Natural killer cell treated with Interleukin-12 subunit alpha and Interleukin-12 subunit beta and Interleukin-15 and Interleukin-18, amount 100 ng/mL, for 72 hours (primary cell): ENCODE measurements at places on chromosomes 11 and 22.
A peak's percentile ranks its signal among the peaks of the same experiment; 100 is the strongest.

DNA sequence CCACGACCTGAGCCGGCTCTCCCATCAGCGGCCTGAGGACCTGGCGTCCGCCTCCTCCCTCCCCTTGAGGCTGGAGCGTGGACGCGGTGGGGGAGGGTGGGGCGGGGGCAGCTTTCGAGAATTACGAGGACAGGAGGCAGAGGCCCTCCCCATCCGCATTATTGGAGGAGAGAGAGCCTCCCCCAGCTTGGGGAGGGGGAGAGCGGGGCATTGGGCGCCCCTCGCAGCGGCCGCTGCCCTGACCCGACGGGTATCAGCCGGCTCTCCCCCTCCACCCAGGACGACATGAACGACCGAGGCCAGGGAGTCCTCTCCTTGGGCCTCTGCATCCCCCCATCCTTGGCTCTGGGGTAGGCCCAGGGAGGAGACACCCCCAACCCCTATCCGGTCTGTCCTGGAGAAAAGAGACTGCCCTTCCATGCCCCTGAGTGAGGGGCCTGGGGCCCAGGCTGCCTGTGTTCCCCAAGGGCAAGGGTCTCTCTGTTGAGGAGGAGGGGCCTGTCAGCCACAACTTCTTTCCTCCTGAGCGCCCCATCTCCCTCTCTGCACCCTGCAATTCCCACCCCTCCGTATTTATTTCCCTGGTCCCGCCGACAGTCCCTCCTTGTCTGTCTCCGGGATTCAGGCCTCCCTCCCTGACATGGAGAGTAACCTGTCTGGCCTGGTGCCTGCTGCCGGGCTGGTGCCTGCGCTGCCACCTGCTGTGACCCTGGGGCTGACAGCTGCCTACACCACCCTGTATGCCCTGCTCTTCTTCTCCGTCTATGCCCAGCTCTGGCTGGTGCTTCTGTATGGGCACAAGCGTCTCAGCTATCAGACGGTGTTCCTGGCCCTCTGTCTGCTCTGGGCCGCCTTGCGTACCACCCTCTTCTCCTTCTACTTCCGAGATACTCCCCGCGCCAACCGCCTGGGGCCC lies 495 bp downstream of the GPR137 start:
- H3K27me3 ChIP-seq: peaks cover 8% of the 10 kb centered on the region
- DNase-seq: no peak
- peak overlapping the region; percentile 82 for H3K27ac ChIP-seq
- peaks cover 24% of the 10 kb centered on the region for H3K4me1 ChIP-seq
- no peaks in the 10 kb centered on the region for H3K36me3 ChIP-seq

DNA sequence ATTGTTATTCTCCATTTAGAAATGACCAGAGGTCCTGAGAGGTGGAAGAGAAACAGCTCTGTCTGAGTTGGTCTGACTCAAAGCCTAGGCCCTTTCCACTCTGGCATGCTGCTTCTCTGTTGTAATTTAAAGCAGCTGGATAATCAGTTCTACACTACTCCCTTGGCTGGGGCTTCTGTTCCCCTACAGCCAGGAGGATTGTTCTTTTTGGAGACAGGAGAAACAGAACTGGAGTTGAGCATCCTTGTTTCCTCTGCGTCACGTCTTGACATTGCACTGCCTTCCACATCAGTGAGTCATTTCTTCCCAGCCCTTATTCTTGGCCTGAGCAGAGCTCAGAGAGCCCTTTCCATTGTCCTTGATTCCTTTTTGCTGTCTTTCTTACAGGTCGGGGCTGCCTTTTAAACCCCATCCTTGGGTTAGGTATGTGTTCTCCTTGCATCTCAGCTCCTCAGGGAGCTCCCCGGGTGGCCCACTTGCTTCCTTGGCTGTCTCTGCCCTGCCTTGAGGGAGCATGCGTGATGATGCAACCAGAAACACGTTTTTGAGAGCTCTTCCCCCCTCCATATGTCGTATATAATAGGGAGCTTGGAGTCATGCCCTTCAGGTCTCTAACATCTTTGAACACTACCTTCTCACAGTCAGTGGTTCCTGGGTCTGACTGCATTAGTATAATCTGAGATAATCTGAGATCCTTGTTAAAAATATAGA lies 35.7 kb downstream of the CYB5R2 start:
- no peaks in the 10 kb centered on the region for H3K4me1 ChIP-seq
- peaks cover 9% of the 10 kb centered on the region for H3K36me3 ChIP-seq
- no peak overlapping the region for H3K27ac ChIP-seq
- H3K27me3 ChIP-seq: no peaks in the 10 kb centered on the region
- no peak overlapping the region for H3K4me3 ChIP-seq

DNA sequence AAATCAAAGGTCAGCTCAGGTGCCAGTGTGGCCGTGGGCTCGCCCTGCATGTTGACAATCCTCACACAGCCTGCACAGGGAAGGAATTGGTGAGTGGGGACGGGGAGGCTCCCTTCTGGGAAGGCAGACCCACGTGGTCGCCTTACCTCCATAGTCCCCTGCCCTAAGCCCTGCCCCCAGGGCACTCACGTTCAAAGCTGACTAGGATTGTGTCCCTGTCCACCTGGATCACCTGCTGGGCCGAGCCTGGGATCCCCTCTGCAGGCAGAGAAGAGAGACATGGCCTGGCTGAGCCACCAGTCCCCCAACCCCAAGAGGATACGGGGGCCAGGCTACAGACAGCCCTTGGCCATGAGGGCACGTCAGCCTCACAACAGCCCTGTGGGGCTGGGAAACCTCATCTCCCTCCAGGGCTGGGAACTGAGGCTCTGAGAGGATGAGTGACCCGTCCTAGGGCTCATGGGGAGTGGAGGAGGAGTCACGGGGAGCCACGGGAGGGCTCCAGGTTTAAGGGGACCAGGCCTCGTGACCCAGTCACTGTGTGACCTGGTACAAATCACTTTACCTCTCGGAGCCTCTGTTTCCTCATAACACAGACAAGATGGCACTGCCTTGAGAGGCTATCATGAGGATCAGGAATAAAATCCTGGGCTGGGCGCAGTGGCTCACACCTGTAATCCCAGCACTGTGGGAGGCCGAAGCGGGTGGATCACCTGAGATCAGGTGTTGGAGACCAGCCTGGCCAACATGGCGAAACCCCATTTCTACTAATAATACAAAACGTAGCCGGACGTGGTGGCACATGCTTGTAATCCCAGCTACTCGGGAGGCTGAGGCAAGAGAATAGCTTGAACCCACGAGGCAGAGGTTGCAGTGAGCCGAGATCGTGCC lies 12.1 kb upstream of the SF1 start:
- no peaks in the 10 kb centered on the region for H3K36me3 ChIP-seq
- peak; percentile 52 for DNase-seq
- H3K4me3 ChIP-seq: no peak overlapping the region
- no peaks in the 10 kb centered on the region for H3K4me1 ChIP-seq
- H3K27ac ChIP-seq: no peak overlapping the region

- no peak overlapping the region for H3K27ac ChIP-seq
- DNase-seq: no peak
Measured at GRCh38 chr11:76337469-76337868, 43.5 kb downstream of the THAP12 start.

DNA sequence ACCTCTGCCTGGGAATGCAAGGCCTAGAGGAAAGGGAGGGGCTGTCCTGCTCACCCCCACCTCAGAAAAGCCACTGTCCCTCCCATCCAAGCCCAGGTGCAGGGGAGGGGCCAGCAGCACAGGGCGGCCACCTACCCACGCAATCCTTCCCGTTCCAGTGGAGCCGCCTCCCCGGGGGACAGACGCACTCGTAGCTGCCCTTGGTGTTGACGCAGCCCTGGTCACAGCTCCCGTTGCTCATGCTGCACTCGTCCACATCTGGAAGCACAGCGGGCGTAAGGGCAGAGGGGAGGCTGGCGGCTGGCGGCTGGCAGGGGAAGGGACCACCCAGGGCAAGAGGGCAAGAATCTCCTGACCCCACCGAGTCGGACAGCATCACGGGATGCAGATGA lies 40.3 kb upstream of the TTLL12 start:
- peaks cover 10% of the 10 kb centered on the region for H3K27me3 ChIP-seq
- DNase-seq: no peak
- H3K4me1 ChIP-seq: no peaks in the 10 kb centered on the region
- no peak overlapping the region for H3K4me3 ChIP-seq
- no peak overlapping the region for H3K27ac ChIP-seq

GRCh38 chr11:10561043-10561818 lies 7.2 kb downstream of the LYVE1 start:
- H3K27me3 ChIP-seq: peaks cover 7% of the 10 kb centered on the region
- no peak for DNase-seq
- no peaks in the 10 kb centered on the region for H3K36me3 ChIP-seq
- no peak overlapping the region for H3K4me3 ChIP-seq
- no peak overlapping the region for H3K27ac ChIP-seq

DNA sequence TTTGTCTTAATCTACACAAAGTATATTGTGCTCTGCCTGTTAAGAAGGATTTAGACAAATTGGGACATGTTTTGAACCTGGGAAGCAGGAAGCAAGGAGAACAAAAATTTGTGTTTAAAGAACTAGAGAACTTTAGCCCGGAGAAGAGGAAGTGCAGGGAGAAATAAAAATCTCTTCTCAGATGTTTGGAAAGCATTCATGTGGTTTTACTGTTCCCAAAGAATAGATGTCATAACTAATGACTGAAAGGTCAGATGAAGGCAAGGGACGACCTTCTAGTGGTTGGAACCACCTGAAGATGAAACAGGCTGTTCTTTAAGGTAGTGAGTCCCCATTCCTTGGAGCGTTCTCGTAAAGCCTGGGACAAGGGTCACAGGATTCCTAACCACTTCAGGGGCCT lies 38.3 kb downstream of the IRAG1 start:
- H3K27me3 ChIP-seq: no peaks in the 10 kb centered on the region
- no peak for DNase-seq
- no peak overlapping the region for H3K4me3 ChIP-seq
- H3K4me1 ChIP-seq: peaks cover 14% of the 10 kb centered on the region
- H3K36me3 ChIP-seq: no peaks in the 10 kb centered on the region
- H3K27ac ChIP-seq: no peak overlapping the region

DNA sequence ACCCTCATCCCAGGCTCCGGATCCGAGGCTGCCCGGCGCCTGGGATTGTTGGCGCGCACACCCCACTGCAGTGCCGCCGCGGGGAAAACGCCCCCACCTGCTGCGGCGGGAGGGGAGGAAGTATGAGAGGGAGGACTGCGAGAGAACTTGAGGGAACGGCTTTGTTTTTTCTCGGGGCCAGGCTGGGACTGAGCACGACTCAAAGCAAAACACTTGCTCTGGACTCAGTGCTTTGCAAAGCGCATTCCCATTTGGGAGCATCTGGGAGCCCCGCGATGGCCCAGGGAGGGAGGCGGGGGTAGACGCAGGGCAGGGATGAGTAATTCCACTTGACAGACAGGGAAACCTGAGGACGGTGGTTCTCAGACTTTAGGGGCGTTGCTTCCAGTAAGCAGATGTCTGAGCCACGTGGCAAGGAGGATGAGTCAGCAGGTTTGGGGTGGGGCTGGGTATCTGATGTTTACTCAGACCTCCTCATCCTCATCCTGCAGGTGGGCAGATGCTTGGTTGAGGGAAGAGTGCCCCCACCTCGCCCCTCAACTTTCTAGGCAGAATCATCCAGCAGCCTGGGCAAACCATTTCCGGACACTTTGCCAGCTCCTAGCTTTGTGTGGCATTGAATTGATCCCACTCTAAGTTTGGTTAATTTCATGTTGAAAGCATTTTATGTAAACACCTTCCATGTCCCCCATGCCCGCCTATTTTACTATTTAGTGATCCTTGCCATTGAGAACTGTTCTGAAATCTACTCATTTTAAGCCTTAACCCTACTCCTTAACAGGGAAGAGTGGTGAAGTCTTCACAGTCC lies 1.5 kb downstream of the MIAT start:
- H3K4me1 ChIP-seq: peaks cover 26% of the 10 kb centered on the region
- peak; percentile 85 for DNase-seq
- H3K36me3 ChIP-seq: no peaks in the 10 kb centered on the region
- H3K27ac ChIP-seq: peak overlapping the region; percentile 40
- H3K4me3 ChIP-seq: peak overlapping the region; percentile 89

DNA sequence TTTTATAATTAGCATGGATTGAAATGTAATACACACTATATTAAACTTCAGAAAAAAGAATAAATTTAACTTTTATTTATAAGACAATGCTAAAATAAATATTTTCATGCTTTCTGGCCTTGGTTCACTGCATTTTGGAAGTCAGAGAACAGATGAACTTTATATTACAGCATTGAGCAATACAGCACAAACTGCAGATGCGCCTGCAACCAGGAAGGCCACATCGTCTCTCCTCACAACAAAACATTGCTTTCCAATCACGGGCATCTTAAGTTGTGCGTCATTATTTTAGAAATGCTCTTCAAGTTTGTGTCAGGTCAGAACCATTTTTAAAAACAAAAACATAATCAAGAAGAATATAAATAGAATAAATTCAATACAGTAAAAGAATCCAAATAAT lies 89.3 kb upstream of the CEP126 start:
- H3K27me3 ChIP-seq: no peaks in the 10 kb centered on the region
- H3K4me3 ChIP-seq: no peak overlapping the region
- H3K27ac ChIP-seq: no peak overlapping the region
- H3K4me1 ChIP-seq: no peaks in the 10 kb centered on the region
- no peak for DNase-seq

DNA sequence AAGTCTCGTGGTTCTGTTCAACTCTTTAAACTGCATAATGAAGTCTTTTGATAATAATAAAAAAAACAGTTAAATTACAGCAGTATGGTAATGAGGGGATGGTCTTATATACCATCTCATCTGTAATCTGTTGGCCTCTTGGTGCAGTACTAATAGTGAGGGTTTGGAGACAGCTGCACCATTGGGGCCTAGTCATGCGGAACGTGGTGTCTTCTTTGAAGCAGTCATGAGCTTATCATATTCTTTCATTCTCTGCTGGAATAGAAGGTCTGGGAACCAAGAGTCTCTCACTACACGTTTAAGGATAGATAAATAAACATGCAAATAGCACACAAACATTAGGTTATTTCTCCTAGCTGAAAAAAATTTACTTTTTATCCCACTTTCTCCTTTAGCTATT lies 40.9 kb upstream of the OR9Q1 start:
- no peaks in the 10 kb centered on the region for H3K4me1 ChIP-seq
- no peaks in the 10 kb centered on the region for H3K27me3 ChIP-seq
- no peak for DNase-seq
- no peak overlapping the region for H3K4me3 ChIP-seq
- H3K36me3 ChIP-seq: no peaks in the 10 kb centered on the region
- no peak overlapping the region for H3K27ac ChIP-seq

GRCh38 chr22:26709617-26710390 lies 52.4 kb downstream of the MIAT start:
- H3K27ac ChIP-seq: peak overlapping the region; percentile 73
- no peak for DNase-seq
- H3K4me1 ChIP-seq: peaks cover 44% of the 10 kb centered on the region
- peaks cover 11% of the 10 kb centered on the region for H3K36me3 ChIP-seq

DNA sequence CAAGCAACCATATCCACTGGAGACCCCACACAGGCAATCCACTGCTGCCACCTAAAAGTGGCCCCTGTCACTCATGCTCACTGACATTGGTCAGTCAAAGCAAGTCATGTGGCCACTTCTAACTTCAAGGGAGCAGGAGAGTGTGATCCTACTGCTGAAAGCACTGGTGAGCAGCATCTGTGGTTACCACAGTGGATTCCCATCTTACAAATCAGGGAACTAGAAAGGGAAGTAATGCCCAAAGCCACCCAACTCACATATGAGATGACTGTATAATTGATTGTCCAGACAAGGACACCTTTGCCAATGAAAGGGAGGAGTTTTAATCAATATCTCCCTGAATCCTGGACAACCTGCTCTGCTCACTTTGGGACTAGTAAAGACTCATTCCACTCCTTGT lies 17.7 kb downstream of the RCN1 start:
- H3K36me3 ChIP-seq: peaks cover 4% of the 10 kb centered on the region
- peaks cover 2% of the 10 kb centered on the region for H3K4me1 ChIP-seq
- H3K27me3 ChIP-seq: no peaks in the 10 kb centered on the region
- no peak overlapping the region for H3K4me3 ChIP-seq
- no peak for DNase-seq
- no peak overlapping the region for H3K27ac ChIP-seq

- no peaks in the 10 kb centered on the region for H3K36me3 ChIP-seq
- no peak for DNase-seq
- no peak overlapping the region for H3K27ac ChIP-seq
- H3K27me3 ChIP-seq: no peaks in the 10 kb centered on the region
- H3K4me3 ChIP-seq: no peak overlapping the region
Measured at GRCh38 chr11:42054351-42054900, 595.0 kb upstream of the LRRC4C start.
